ENCODE measurements at places on chromosomes 1 and 21.

- no peak for DNase-seq
These were observed 48.5 kb upstream of the PBX1 start for GRCh38 chr1:164510435-164510834.

GRCh38 chr1:39434797-39435395 is 56.5 kb upstream of the BMP8A start:
- DNase-seq, result no peak

DNA sequence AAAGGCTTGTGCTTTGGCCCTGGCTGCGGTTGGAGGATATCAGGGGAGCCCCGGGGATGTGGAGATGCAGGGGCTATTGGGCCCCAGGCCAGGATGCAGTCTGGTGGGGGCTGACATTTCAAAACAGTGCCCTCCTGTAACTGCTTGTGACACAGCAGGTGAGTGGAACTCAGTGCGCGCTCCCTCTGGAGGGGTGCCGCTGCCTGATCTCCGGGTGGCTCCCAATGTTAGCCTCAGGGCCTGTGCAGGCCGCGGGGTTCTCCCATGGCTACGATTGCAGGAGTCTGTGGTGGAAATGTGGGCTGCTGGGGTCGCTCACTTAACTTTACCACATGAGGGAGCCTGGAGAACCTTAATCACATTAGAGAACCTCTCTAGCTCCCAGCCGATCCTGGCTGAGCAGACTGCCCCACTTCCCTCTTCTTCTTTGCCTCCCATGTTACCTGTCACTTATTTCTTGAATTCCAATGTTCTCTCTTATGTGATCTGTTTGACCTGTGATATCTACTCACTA is 163.2 kb downstream of the FMN2 start:
- no peak for DNase-seq

DNA sequence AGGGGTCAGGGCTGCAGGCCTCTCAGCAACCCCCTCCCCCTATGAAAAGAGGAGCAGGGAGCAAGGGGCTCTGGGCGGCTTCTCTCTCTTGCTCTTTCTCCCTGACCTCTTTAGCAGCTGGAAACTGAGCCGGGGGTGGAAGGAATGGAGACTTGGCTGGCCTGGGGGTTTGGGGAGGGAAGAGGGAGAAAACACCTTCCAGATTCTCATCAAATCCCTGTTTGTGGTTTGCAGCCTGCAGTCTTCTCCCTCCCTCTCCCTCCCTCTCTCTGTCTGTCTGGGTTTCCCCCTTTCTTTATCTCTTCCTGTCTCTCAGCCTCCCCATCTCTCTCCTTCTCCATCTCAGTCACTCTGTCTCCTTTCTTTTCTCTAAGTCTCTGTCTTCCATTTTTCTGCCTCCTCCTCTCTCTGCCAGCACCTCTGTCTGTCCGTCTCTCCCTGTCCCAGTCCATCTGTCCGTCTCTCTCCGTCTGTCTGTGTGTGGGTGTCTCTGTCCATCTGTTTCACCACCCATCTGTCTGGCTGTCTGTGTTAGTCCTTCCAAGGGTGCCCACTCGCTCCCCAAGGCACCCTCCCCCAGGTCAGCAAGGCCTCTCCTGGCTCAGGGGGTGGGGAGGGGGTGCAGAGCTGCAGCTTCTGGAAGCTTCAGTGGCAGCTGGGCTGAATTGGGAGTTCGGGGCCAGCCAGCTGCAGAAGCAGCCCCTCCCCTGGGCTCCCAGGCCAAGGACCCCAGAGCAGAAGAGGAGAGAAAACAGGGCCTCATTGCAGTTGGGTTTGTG is 6.2 kb downstream of the AHDC1 start:
- no peak for DNase-seq

- no peak for DNase-seq
These were observed 261.8 kb downstream of the FOXD2 start for GRCh38 chr1:47699492-47700235.

- no peak for DNase-seq
These were observed 303.4 kb upstream of the PRMT6 start for GRCh38 chr1:106753066-106753465.

- no peak for DNase-seq
These were observed 58.5 kb downstream of the SLC25A24 start for GRCh38 chr1:108141621-108142020.

DNA sequence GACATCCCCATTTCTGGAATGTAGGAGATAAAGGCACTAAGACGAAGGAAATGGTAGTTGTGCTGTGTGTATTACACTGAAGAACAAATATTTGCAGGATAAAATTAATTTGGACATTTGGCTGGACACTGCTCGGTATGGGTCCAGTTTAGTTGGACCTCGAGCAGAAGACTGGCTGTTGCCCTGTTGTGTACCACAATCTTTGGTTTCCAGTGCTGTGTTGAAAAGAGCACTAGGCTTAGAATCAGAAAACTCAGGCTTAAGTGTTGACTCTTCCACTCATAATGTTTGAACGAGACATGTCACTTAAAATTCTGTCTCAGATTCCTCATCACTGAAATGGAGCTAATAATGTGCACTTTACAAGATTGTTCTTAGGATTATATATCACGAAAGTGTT is 1.2 kb upstream of the ARPC5 start:
- DNase-seq, result no peak

DNA sequence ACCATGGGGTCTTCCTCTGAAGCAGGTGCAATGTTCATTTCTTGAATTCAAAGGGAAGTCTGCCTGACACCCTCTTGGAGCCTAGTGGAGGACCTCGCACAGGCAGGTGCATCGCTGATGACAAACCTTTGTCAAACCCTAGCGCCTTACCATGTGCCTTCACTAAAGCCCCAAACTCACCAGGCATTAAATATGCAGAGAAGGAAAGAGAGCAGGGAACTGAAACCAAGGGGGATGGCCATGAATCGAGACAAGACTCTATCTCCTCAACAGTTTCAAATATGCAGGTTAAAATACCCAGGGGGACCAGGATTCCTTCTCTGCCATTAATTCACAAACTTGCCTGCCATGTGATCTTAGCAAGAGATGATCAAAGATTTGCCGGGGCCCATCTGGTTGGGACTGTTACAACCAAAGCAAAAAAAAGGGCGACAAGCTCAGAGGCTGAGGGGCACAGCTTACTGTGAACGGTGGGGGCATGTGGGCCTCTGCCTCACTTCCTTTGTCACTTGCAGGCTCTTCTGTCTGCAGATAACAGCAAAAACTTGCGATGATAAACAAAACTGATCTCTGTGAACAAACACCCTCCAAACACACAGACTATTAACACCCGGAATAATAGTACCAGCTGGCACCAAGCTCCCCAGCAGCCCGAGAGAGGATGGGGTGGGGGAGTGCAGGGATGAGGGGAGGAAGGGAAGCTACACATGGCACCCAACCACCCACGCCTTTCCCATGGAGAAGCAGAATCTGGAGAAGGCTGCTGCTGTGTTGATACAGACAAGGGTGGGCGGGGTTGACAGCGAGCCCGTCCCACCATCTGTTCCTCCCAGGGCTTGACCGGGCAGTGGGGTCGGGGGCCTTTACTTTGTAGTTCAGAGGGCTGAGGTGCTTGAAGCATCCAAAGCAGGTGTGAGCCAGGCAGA is 33.9 kb downstream of the TMEM63A start:
- no peak for DNase-seq

- DNase-seq, result no peak
These were observed 10.4 kb downstream of the PGLYRP3 start for GRCh38 chr1:153302308-153302707.

GRCh38 chr1:173122958-173123852 is 72.5 kb upstream of the TNFSF18 start:
- no peak for DNase-seq

- no peak for DNase-seq
These were observed 19.2 kb downstream of the OLFML2B start for GRCh38 chr1:162004441-162004950.

- no peak for DNase-seq
These were observed 16.8 kb downstream of the IFFO2 start for GRCh38 chr1:18939398-18940302.

DNA sequence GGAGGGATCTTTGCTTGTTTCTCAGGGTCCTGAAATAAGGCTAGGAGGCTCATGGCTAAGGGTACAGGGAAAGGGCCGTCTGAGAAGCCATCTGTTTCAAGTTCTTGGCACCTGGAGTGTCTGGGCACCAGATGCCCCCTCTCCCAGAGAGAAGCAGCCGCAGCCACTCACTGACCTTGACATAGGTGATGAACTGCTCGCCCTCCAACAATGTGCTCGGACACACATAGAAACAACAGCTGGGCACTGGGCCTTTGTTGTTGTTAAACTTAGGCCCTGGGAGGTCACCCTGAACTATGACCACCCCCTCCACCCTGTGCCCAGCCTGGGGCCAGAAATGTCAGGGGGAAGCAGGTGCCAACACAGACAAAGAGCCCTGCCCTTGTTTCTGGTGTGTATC is 9.2 kb upstream of the TNNI1 start:
- DNase-seq, result no peak

DNA sequence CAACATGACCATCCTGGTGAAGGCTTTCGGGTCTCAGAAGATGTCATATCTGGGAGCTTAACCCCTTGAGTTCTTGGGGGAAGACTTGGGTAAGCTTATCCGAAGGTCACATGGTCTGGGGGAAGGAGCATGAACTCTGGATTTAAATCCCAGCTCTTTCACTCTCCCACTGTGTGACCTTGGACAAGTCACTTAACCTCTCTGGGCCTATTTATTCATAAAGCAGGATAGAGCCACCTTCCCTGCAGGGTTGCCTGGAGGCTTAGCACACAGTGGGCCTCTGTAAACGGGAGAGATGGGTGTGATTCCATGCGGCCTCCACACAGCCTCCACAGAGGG is 8.2 kb upstream of the ARHGEF10L start:
- no peak for DNase-seq

DNA sequence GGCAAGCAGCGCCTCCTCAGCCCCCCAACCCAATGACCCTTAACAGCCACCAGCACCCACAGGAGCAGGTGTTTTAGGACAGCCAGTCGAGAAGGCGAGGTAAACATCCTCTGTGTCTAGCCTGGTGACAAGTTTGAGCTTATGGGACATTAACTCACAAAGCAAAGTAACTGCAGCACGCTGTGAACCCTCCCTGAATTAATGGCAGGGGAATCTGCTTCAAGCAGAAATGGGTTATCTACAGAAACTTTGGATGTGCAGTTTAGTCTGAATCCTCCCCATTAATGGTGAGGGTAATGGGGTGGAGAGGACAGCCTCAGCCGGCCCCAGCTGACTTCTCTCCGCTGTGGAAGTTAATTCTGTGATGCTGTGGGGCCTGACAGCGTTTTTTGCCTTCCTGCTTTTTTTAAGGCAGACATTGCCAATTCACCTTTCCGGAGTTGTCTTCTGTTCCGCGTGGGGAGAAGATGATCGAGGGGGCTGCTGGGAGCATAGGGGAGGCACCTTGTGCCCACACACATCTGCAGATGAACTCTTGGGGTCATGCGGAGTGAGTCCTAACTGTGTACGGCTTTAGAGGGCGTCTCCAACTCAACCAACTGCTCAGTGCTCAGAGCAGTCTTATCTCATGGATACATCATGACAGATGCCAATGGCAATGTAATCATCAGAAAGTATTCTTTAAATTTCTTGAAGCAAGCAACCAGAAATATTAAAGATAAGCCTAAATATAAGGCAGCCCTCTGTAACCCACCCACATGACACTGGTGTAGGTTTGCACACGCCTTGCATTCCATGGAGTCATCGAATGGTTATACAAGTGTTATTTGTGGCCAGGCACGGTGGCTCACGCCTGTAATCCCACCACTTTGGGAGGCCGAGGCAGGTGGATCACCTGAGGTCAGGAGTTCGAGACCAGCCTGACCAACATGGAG is 41.0 kb downstream of the POFUT2 start:
- DNase-seq, result no peak

DNA sequence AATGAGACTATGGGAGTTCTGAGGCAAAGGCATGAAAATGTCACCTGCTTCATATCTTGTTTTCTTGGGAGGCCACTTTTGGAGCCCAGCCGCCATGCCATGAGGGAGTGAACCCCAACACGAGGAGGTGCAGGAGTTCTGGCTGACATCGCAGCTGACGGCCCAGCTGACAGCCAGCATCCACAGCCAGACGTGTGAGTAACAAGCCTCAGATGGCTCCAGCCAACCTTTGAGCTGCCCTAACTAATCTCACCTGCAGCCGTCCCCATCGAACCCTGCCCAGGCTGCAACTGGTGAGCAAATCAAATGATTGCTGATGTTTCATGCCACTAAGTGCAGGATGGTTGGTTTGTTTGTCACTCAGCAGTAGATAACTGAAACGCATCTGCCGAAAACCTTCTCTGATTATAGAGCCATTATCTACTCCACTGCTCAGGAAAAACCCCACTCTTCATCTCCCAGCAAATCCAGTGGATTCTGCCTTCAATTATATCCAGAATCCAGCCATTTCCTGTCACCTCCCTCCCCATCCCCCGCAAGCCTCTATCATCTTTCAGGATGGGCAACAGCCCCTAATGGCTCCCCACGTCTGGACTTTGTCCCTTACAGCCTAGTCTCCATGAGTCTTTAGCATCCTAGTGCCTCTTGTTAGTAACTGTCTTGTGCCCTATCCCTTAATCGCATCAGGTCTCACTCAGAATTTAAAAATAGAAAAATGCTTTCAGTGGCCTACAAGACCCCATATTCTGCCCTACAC is 18.5 kb upstream of the RAB4A start:
- no peak for DNase-seq

DNA sequence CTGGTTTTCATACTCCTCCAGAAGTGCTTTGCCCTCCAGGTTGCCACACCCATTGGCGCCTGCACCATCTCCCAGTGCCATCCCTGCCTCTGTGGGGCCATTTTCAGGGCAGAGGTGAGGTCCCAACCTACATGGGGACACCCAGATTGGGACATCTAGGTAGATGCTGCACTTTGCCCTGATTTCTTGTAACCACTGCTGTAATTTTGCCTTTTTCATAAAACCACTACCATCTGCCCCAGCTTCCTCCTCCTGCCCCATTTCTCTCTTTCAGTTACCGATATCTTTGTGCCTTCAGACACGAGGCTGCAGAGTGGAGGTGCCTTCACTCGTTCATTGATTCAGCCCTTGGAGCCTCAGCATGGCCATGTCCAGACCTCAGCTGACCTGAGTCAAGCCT is 21.4 kb downstream of the FAAH start:
- no peak for DNase-seq

DNA sequence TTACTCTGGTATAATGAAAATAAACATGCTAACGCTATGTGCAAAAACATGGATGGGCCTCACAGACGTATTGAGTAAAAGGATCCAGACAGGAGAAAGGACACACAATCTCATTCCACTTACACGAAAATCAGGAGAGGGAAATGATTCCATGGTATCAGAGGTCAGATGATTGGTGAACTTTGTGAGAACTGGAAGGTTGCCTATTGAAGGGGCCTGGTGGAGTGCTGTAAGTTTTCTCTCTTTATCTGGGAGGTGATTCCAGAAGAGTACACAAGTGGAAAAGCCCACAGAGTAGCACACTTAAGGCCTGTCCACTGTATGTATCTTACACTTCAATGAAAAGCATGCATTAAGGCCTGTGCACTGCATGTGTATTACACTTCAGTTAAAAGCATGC is 9.6 kb downstream of the GSTM2 start:
- no peak for DNase-seq

- DNase-seq, result no peak
These were observed 133.8 kb downstream of the SPATA46 start for GRCh38 chr1:162242804-162243203.

DNA sequence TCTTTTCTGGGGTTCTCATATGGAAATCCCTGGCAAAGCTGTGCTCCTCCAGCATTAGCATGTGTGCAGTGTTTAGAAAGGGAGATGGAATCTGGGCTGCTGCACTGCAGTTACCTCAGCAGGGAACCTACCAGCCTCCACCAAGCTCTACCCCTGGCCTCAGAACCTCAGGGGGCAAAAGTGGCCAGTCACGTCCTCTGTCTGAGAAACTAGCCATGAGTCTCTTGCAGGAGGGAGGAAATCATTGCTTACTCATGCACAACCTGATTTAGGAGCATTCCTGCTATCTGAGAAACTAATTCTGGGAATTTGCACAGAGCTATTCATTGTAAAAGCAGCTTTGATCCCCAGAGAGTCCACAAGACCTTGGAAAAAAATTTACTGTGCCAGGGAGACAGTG is 80.6 kb upstream of the IPO9 start:
- DNase-seq, result no peak
